ENCODE measurements at places on chromosomes 12 and 14.

DNA sequence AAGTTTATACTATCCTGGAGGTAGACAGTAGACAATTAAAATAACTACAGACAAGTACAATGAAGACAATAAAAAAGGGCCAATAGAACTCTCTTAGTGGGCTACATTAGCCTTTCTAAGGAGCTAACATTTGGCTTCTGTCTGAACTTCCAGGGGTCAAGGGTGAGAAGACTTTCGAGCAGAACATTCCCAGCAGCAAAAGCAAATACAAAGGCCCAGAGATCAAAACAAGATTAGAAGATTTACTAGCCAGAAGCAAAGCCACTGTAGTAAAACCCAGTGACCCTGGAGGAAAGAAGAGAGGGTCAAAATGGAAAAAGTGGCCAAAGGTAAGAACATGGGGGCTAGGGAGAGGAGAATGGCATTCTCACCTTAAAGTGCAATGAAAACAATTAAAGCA is 63.2 kb downstream of the ATP2B1 start:
- no peak for DNase-seq

GRCh38 chr14:96790186-96790585 is 7.0 kb upstream of the VRK1 start:
- DNase-seq = no peak

- DNase-seq = peak; percentile 17
Measured at GRCh38 chr12:1488908-1489381, 105.4 kb downstream of the FBXL14 start.

GRCh38 chr12:15772405-15773018 is 16.7 kb downstream of the EPS8 start:
- peak; percentile 18 for DNase-seq

GRCh38 chr14:52042371-52043289 is 26.2 kb downstream of the NID2 start:
- DNase-seq = no peak

- no peak for DNase-seq
Measured at GRCh38 chr14:58299401-58300330, 1.3 kb downstream of the ARID4A start.

- DNase-seq = peak; percentile 24
Measured at GRCh38 chr14:22105006-22105623, 431.5 kb upstream of the OR4E1 start.

DNA sequence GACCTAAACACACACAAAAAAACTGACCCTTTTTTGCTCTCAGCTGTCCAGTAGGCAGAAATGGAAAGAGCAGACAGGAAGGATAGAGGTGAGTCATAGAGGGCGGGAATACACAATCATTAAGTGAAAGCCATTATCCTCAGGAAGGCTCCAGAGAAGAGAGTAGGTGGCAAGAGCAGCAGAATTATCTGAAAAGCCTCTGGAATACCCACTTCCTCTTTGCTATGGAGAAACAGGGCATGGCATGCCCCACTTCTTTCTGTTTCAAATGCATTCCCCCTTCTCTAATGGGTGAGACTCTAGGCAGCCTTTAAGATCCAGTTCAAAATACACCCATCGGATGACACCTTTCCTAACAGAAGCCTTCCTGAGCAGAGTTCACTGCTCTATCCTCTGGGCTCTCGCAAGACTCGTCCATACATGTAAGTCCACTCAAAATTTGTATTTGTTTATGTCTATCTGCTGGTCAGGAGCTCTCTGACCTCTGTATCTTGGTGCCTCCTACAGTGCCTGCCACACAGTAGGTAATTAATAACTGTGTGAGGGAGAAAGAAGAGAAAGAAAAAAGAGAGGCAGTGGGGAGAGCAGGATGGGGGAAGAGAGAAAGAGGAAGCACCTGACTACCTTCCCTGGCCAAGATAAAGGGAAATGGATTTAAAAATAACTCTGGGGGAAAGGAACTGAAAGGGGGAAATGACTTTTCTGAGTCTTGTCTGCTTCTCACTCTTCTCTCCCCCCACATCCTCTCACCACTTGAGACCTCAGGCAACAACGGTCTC is 8.5 kb downstream of the KLHL33 start:
- no peak for DNase-seq

GRCh38 chr12:59651229-59651920 is 55.5 kb downstream of the SLC16A7 start:
- DNase-seq = no peak

DNA sequence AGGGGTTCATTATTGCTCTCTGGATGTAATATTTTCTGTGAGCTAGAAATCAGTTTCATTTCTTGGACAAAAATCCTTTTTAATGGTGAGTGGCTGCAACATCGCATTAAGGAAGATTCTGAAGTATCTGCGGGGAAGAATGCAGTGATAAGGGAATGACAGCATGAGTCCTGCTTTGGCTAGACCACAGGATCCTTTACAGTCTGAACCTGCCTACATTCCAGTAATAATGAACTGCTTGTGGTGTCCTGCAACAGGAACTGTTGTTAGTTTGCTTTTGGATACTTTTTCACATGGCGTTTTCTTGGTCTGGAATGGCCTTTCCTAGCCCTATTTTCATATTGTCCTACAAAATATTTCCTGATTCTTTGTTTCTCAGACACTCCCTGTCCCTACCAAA is 15.7 kb downstream of the MDM2 start:
- no peak for DNase-seq

- DNase-seq = no peak
Measured at GRCh38 chr12:65816086-65816485, 8.2 kb upstream of the HMGA2 start.

- no peak for DNase-seq
Measured at GRCh38 chr12:16297521-16297920, 20.0 kb upstream of the SLC15A5 start.

GRCh38 chr12:7344833-7345606 is 41.1 kb downstream of the ACSM4 start:
- DNase-seq = no peak

GRCh38 chr12:47886510-47887240 is 18.1 kb downstream of the VDR start:
- DNase-seq = no peak

DNA sequence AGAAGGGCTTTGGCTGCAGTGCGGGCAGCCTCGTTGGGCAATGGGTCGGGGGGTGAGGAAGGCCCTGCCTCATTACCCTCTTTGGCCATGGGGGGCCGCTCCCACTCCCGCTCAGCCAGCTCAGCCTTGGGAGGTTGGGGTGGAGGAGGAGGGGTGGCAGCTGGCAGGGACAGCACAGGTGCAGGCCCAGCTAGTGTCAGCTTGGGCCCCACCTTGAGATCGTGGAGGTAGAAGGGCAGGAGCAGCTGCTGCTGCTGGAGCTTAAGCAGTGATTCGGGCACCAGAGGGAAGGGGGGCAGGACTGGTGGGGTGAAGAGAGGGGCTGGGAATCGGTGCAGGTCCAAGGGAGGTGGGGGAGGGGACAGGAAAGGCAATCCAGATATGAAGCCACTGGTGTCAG is 26.0 kb downstream of the ZFHX2 start:
- no peak for DNase-seq

DNA sequence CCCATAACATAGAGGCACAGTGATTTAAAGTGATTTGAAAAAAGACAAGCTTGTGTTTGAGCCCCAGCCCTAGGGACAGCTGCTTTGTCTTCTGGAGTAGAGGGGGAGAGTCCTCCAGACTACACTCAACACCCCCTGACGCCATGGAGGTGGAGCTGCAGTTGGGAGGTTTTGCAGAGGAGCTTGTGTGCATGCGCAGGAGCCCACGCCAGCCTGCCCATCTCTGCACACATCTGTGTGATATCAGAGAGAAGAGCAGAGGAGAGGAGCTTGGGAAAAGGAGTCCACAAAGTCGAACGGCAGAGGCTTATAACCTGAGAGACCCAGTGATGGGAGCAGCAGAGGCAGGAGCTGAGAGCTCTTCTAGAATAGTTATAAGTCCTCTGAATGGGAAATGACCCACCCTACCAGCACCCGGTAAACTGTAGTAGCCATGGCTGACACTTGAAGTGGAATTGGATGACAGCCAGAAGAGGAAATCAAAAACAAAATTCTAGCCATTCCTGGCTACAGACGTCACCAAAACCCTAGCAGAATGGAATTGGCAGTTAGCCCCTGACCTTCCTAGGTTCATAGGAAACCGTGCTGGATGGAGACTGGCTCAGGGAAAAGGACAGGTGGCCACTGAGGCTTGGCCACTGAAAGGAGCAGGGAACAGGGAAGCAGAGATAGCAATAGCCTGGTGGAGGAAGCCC is 185.1 kb upstream of the VASH1 start:
- no peak for DNase-seq

DNA sequence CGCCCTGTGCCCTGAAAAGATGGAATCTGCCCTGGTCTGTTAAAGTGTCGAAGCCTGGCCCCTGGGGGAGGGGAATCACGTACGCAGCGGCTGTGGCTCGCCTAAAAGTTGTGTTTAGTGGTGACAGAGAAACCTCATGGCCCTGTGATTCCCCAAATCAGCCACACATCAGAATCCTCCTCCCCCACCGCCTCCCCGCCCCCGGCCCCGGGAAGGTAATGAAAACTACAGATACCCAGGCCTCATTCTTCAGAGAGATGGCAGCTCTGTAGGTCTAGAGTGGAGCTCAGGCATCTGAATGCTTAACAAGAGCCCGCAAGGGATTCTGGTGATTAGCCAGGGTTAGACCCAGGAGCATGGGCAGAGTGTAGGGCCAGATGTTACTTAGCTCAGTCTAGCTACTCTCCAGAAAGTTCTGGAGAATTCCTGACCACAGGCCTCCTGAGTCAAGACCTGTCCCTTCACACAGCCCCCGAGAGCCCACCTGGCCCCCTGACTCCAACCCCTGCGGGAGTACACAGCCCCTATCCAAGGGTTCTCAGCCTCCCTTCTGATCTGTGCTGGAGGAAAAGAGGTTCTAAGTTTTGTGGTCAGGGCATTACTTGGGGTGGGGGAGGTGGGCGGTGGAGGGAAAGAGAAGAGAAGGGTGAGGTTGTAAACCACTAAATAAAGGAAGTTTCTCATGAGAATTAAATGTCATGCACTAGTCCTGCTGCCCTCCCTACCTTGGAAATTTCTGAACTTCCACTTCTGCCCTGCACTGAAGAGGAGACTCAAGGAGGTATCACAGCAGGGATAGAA is 114.8 kb downstream of the PLXNC1 start:
- DNase-seq = peak; percentile 75

Data from CD4-positive, alpha-beta T cell treated with Interleukin-10 for 1 hour (primary cell).